ENCODE measurements at places on chromosomes 12 and 14.

DNA sequence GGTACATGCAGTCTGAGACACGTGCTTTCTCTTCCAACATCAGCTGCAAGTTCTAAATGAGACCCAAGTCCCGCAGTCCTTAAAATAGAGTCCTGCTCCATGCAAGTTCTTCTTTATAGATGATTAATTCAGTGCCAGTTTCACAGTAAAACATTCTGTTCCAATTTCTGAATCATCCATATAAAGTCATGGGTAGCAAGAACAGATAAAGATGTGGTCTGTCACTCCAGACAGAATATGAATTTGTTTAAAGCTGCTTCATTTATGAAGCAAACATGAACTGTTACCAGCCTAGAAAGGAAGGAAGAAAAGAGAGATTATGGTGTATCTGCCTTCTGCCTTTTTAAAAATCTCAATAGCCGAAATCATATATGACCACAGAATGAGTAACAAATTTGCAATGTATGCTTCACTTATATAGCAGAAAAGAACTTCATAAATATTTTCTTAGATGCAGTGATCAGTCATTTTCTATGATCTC is 83.3 kb downstream of the KITLG start:
- no peak for DNase-seq

GRCh38 chr14:105107781-105108515 is 42.7 kb upstream of the GPR132 start:
- no peak for DNase-seq

DNA sequence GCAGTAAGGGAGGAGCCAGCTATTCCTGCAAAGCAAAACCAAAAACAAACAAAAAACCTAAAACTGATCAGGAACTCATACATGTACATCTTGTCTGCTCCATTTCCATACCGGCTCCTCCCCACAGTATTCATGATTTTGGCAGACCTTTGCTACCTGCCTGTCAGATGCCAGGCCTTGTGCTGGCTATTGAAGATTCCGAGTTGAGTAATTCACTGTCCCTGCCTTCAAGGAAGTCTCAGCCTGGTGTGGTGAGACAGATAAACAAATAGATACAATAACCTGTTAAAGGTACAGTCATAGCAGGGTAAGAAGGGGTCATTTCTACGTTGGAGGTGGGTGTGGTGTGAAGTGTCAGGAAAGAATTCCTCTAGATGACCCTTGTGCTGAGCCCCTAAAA is 42.7 kb downstream of the SUSD6 start:
- DNase-seq = no peak

DNA sequence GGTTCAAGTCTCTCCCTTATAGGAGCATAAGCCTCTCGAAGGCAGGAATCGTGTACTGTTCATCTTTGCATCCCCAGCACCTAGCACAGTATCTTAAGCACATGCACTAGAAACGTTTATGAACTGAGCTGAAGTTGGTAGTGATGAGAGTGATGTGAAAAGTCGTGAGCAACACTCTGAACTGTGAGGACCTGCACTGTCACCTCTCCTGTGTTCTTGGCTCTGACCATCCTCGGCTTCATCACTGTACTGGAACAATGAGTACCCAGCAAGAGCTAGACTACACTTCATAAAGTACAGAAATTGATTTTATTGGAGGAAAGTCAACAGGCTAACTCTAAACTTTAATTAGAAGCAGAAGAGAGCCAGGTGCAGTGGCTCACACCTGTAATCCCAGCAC is 473.6 kb downstream of the BCAT1 start:
- DNase-seq = no peak

DNA sequence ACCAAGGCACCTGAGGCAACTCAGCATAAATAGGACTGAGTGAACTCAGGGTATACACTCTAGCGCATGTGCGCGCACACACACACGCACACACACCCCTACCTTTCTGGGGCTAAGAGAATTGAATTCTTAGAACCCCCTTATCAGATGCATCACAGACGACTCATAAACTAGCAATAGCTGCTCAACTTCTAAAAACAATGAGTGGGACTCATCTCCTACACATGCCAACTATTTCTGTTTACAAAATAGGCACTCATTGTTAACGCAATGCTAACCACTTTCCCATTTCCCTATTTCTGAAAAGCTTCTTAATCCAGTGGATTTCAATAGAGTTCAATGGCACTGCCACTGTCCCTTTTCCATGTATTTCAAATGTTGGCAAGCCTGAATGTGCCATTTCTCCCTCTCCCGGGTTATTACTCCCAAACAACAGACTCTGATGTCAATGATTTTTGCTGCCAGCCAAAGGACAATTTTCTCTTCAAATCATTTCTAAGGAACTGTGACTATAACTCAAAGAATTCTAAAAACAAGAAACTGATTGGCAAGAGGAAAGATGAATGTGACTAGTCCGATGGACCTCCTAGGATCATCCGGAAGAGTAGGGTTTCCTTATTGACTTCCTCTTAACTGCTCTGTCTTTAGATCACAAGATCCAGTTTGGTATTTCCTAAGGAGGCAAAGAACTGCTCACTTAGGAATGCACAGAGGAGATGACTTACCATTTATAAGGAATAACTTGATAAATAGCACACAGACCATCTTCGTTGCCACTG is 48.8 kb downstream of the SLC38A1 start:
- no peak for DNase-seq

DNA sequence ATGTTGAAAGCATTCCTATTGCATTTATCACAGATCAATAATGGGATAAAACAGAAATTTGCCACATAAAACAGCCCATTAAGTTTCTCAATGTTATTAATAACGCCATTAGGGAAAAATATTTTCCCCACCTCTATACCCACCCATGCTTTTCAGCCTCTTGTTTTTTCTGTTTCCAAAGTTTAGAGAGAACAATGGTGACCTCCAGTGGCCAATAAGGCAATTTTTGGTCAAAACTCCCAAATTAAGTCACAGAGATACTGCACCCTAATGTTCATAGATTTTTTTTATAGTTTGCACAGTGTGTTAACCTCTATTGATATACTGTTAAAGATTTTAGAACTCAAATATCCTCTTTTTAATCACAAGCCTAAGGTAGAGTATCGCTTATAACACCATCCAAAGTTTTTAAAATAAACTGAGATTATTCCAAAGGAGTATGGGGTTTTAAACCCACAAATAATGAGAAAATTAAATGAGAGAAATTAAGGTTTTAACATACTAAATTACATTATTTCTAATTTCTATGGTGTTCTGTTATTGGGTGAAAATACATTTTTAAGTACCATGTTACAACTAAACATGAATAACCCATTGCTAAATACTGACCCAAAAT is 184.7 kb upstream of the DCN start:
- DNase-seq = peak; percentile 46

Data from NCI-H1105 treated with DMSO at 0.1 percent for 48 hours (cell line).